CD4-positive, alpha-beta T cell treated with Interferon gamma for 1 hour (primary cell): ENCODE measurements at places on chromosomes 1 and 21.

GRCh38 chr1:228226141-228226874 is 18.5 kb downstream of the OBSCN start:
- no peak for DNase-seq

DNA sequence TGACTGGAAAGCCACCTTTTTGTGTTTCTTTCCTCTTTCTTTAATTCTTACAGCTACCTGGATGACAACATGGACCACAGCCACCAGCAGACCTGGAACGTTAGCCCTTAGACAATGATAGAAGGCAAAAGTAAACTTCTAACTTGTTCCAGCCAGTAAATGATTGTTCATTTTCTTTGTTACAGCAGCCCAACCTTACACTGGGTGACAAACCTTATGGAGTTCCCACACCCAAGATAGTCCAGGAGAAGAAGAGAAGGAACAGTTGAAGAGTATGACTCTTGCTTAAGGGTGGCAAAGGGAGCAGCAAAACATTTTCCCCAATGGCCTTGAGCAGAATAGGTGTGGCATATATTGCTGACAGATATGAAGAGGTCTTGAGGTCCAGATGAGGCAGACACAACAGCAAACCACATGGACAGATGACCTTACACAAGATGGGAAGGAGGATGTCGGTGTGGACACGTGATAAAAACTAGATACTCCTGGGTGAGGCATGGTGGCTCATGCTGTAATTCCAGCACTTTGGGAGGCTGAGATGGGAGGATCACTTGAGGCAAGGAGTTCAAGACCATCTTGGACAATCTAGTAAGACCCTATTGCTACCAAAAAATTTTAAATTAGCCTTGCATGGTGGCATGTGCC is 11.8 kb upstream of the FAM76A start:
- no peak for DNase-seq

GRCh38 chr1:5811419-5811818 is 180.8 kb downstream of the NPHP4 start:
- DNase-seq, result no peak

GRCh38 chr1:5692664-5693063 is 299.6 kb downstream of the NPHP4 start:
- DNase-seq, result no peak

DNA sequence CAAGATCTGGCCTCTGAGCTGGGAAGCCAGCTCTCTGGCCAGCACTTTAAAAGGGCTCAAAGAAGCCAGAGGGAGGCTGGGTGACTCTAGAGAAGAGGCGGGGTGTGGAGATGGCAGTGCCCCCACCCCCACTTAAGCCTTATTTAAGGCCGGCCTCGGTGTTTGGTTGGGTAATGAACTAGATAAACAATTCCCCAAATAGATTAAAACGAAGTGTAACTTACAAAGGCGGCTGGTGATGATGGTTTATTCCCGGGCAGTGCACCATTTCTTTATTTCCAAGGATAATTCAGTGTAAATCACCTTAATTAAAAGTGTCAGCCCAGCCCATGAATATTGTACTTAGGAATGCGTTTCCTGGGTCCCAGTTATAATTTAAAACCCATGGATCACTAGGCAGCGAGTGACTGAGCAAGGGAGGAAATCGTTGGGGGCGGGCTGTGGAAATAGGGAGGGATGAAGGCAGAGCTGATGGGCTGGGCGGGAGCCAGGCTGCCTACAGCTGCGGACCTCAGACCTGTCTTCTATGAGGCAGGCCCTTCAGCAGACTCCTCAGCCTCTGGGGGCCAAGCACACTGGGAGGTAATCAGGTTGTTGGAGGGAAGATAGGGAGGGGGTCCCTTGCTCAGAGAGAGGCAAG is 54.9 kb downstream of the TMEM53 start:
- DNase-seq, result no peak

DNA sequence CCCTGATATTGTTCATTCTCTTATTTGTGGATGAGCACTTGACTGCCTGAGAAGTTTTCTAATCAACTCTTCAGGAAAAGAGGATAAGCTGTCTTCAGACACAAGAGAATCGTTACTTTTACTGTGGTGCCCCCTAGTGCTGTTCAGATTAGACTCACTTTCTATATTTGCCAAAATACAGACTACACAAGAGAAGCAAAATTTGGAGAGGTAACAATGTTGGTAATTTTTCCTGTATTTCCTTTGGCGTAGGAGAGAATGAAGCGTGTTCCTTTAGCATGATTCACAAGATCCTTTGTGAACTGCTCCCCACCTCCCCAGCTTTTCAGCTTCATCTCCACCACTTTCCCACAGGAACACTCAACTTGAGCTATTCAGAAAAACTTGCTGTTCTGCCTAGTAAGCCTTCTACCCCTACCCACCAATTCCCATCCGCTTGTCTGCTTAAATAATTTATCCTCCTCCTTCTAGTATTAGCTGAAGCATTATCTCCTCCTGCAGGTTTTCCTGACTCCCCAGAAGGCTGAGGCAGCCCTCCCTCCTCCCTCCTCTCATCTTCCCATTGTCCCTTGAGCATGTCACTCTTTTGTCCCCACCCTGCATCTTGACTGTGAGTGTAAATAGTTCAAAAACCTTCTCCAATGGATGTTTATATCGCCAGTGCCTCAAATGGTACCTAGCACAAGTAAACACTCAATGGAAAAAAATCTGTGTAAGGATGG is 4.5 kb downstream of the TNFSF4 start:
- no peak for DNase-seq

DNA sequence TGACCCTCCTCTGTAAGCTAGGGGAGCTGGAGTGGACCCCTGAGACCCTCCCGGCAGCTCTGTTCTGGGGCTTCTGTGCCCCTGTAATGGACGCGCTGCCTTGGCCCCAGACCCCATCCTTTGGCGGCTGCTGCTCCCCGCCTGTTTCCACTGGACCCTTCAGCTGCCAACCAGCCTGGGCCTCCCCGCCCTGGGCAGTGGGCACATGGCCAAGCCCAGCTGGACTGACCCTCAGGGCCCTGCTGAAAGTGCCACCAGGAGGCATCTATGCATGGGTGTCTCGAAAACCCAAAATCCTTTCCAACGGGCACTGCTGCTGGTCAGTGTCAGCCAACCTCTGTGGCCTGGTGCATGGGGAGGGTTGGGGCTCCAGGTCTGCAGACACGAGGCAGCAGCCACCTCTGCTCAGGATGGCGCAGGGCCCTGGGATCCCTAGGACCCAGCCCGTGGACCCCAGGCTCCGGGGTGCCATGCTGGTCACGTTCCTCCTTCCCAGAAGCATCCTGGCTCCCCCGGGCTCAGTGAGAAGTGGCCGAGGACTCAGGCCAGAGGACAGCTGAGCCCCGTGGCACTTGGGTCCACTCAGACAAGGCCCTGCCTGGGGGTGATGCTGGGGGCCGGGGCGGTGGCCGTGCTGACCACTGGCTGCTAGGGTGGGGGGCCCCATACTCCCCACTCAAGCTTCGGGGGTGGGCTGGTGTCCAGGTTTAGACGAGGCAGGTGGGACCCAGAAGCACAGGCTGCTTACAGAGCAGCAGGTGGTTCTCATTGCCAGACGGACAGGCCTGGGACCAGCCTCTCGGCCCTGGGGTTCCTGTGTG is 46.9 kb downstream of the SLX9 start:
- no peak for DNase-seq

GRCh38 chr1:84668185-84668584 is 22.1 kb downstream of the SSX2IP start:
- DNase-seq, result no peak

- no peak for DNase-seq
Observed at GRCh38 chr1:185058876-185059275, 13.5 kb downstream of the RNF2 start.

- DNase-seq, result no peak
Observed at GRCh38 chr1:1065265-1065939, 8.7 kb downstream of the RNF223 start.

DNA sequence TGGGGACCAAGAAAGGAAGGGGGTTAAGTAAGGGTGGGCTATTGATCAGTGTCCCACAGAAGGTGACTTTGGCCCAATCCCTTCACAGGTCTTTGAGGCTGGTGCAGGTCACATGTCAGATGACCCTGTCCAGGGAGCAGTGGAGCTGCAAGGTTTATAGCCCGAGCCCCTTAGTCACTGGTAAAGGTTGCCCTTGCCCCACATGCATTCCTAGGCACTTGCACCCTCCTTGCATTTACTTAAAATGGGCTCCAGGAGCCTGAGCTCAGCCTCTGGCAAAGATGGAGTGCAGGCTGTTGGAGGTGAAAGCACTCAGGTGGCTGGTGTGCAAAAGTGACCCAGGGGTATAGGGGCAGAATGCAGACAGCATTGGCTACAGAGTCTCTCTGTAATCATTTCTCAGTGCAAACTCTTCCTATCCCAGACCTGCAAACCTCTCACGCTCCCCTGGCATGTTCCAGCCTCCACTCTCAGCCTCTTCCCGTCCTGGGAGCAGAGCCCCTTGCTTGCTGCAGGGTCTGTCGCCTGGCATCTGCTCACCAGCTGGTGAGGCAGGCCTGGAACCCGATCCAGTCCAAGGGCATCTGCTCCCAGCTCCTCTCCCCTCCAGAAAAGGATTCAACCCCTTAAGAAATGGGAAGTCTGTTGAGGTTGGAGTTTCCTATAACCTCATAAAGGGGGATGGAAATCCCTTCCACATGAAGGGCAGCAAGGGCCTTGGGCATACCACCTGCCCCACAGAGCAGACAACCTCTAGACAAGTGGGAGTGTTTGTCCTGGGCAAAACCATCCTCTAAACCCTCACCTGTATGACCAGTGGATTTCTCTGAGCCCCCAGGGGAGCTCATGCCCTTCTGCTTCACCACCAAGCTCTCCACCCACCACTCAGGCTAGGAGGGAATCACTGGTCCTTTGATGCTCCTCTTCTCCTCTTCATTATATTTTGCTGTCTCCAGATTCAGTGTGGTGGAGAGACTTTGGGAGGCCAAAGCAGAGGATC is 23.1 kb upstream of the PTPRF start:
- no peak for DNase-seq

DNA sequence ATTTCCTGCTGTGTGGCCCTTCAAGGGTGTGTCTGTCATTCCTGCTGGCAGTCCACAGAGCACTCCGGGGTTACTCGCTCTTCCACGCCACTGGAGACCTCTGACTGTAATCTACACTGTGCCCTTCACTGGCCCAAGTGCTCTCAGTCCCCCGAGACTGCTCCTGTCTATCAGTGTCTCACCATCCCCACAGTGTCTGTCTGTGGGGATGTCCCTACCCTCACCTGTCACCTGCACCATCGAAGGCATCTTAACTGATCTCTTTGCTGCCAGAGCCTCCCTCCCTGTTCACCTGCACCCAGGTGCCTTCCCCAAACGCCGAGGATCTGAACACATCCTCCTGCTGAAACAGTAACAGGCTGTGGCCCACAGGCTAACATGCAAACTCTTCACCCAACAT is 136.7 kb downstream of the MATN1 start:
- DNase-seq, result no peak

DNA sequence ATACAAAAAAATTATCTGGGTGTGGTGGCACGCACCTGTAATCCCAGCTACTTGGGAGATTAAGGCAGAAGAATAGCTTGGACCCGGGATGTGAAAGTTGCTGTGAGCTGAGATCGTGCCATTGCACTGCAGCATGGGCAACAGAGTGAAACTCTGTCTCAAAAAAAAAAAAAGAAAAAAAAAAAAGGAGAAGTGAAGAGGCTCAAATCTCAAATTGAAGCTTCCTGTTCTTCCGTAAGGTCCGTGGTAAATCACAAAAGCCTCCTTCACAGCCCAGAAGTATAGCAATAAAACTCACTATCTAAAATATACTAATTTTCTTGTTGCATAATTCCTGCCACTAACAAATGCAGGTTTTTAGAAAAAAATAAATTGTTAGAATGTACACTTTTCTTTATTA is 498.2 kb upstream of the BRINP3 start:
- DNase-seq, result no peak

- DNase-seq, result no peak
Observed at GRCh38 chr1:80929868-80930508, 870.7 kb upstream of the ADGRL2 start.

- DNase-seq, result no peak
Observed at GRCh38 chr1:207944571-207944970, 33.6 kb upstream of the CD34 start.

- DNase-seq, result no peak
Observed at GRCh38 chr1:165134431-165134830, 222.1 kb downstream of the LMX1A start.

- no peak for DNase-seq
Observed at GRCh38 chr21:20276954-20277353, 721.3 kb upstream of the NCAM2 start.

GRCh38 chr1:3530086-3530925 is 75.8 kb downstream of the ARHGEF16 start:
- no peak for DNase-seq

- no peak for DNase-seq
Observed at GRCh38 chr1:143652744-143653428, 318.9 kb downstream of the FAM72C start.

- no peak for DNase-seq
Observed at GRCh38 chr1:104100115-104100514, 350.4 kb downstream of the AMY1C start.

GRCh38 chr1:44747878-44748277 is 8.2 kb downstream of the KIF2C start:
- DNase-seq, result no peak

DNA sequence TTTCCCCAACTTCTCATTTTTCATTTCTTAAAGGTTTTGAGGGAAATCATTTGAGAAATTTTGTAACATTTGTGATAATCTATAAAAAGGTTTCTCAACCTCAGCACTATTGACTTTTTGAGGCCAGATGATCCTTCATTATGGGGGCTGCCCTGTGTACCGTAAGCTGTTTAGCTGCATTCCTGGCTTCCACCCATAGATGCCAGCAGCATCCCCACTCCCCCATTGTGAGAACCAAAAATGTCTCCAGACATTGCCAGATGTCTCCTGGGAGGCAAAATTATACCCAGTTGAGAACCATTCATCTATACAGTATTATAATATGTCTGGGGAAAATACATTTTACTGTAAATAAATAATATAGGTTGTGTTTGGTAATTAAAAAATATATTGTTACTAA is 146.0 kb downstream of the PBX1 start:
- DNase-seq, result no peak

DNA sequence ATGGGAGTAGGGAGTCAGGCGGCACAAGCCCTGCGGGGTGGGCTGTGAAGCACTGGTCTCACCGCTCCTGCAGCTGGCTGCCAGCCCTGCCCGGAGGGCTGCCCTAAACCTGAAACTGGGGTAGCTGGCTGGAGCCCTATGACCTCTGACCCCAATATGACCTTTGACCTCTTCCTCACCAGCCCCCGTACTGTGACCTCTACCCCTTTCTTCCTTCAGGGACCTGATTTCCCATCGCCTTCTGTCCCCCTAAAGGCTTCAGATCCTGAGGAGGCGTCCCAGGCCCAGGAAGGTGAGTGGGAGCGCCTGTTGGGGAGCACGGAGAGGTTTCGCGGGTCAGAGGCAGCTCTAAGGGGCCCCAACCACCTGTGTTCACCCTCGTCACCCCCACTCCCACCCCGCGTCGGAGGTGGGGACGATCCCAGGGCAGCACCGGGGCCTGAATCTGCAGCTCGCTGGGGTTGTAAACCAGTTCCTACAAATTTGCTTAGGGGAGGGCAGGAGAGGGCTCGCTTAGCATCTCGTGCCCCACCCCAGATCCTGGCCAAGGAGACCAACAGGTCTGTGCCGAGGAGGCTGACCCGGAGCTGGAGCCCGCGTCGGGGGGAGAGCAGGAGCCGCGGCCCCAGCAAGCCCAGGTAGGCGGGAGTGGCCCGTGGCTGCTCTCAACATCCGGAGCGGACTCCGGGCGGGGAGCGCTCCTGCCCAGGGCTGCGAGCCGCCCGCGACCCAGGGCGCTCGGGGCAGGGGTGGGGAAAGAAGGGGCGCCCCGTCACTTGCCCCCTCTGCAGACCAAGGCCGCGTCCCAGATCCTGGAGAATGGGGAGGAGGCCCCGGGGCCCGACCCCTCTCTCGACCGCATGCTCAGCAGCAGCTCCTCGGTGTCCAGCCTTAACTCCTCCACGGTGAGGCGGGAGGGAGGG is 7.3 kb downstream of the SYTL1 start:
- DNase-seq, result no peak
